ENCODE measurements at places on chromosomes 6 and 20.

DNA sequence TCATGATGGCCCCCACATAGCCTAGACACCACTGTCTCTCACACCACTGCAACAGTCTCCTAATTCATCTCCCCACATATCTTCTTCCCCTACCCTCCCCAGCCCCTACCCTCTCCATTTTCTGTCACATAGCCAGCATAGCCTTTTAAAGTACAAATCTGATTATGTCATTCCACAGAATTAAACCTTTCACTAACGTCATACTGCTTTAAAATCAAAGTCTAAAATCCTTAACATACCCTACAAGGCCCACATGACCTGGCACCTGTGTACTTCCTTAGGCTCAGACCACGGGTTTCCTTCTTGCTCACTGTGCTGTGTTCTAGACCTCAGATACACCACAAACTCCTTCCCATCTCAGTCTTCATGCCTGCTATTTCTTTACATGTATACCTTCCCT, 5.9 kb downstream of the OSTM1 start:
- no peak for DNase-seq

DNA sequence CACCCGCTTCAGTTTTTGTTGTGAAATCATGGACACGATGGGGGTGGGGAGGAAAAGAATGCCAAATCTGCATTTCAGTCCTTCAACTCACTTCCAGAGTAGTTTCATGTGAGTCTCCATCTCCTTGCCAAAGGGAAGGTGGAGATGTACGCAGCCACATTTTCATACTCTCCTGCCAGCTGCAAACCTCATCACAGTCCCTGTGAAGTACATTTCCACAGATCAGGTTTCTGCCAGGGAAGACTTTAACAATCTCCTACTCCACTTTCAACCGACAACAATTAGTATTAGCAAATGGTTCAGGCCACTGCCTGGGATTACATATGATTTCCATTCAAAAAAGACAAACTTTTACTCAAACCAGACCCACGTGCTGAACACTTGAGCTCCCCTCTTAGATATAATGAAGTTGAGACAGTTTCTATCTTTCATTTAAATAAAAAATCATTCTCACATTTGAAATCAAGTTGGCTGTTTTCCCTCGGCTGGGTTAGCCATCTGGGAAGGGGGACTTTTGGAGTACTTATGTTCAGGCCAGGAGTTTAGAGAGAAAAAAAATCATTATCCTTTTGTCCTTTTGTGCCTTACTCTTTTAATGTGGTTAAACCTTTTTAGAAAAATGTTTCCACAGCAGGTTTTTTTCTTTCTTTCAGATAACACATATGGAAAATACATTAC, 51.0 kb upstream of the CEP162 start:
- no peak for DNase-seq

GRCh38 chr6:82330171-82330804, 33.3 kb upstream of the TPBG start:
- no peak for DNase-seq

- DNase-seq = no peak
These were observed 449.6 kb upstream of the POU3F2 start for GRCh38 chr6:98384801-98385200.

GRCh38 chr6:15995493-15995892, 133.4 kb upstream of the MYLIP start:
- DNase-seq = no peak
